SW 1271 (cell line): ENCODE measurements at places on chromosomes 4 and X.

GRCh38 chrX:123525123-123525725 is 207.6 kb downstream of the THOC2 start:
- no peak for DNase-seq

- DNase-seq, result no peak
These were observed 172.3 kb upstream of the C1QTNF7 start for GRCh38 chr4:15255537-15255936.

- no peak for DNase-seq
These were observed 6.0 kb downstream of the PDZD4 start for GRCh38 chrX:153824348-153824747.

- no peak for DNase-seq
These were observed 218.8 kb downstream of the MGST2 start for GRCh38 chr4:139884438-139884837.

GRCh38 chr4:52643785-52644244 is 15.3 kb downstream of the USP46 start:
- DNase-seq, result no peak

GRCh38 chr4:38920677-38921076 is 53.1 kb downstream of the FAM114A1 start:
- DNase-seq, result no peak

DNA sequence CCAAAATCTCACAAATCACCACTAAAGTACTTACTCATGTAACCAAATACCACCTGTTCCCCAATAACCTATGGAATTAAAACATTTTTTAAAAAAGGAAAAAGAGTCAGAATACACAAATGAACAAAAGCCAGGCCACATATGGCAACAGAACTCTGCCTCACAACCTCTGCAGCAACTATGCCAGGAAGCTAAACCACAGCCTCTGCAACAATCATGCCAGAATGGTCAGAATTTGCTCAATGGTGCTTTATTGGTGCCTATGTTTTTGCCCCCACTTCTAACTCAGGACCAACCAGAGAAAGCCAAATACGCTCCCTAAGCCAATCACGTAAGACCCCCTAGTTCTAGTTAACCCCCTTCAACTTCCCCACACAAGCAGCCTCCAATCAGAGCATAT is 69.6 kb downstream of the HOPX start:
- DNase-seq, result no peak

- DNase-seq, result no peak
These were observed 137.8 kb upstream of the CPEB2 start for GRCh38 chr4:14864365-14865030.

- no peak for DNase-seq
These were observed 577.4 kb upstream of the INTU start for GRCh38 chr4:127055357-127055756.

DNA sequence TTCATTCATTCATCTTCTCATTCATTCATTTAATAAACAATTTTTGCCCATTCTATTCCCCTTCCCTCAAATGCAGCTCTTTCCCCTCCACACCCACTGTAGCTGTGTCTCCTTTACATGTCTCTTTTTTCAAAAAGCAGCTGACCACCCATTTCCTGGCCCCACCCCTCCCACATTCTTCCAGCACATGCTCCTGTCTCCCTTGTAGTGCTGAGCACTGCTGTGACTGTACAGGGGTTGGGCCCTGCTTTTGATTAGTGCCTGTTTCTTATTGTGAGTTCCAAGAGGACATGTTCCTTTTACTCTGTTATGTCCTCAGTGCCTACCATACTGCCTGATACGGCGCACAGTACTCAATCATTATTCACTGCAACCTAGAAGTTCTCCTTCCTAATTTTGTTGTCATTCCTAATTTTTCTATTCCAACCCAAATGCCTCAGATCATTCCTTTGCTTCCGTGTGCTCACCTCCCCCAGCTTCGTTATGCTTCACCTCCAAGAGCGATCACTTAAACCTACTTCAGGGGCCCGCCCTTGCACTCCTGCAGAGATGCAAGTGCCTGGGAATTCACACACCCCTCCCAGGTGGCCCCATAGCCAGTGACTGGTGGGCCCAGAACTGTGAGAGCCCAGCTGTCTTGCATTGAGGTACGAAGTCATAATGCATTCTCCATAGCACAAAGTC is 152.2 kb downstream of the STK32B start:
- no peak for DNase-seq

GRCh38 chr4:81505004-81505598 is 33.4 kb upstream of the RASGEF1B start:
- no peak for DNase-seq
